ENCODE measurements at places on chromosomes 2 and 18.

- DNase-seq, result no peak
Measured at GRCh38 chr2:112680666-112681101, 34.9 kb downstream of the SLC20A1 start.

GRCh38 chr2:103780088-103780702 lies 1018.4 kb downstream of the TMEM182 start:
- DNase-seq, result no peak

DNA sequence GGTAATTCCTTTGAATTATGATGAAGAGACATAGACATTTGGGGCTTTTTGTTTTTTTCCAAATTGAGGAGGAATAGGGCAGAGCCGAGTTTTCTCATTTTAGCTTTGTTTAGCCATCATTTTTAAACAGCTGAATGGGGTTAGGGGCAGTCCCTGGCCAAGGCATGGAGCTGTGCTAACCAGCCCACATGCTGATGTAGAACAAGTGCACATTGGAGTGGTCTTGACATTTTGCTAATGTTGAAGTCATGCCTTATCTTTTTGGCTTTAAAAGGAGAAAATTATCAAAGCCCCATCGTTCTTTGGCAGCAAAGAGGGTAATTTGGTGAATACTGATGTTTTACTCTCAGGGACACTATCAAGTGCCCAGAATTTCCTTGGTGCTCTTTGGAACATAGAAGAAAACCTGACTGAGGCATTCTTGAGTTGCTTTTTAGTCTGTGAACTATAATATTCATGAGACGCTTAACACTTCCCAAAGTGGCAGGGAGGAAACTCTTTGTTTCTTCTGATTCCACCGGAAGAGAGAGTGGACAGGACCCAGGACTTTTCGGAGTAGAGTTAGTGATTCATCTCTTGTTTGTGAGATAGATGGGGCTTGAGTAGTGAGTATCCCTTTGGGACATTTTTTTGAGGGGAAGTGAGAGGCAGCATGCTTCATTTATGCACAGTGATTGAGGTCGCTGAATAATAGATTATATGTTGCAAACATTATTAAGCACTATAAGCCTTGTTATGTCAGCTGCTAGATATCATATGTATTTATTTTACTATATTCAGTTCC lies 45.0 kb downstream of the MTA3 start:
- no peak for DNase-seq

GRCh38 chr2:145558617-145559350 lies 1038.9 kb upstream of the ZEB2 start:
- DNase-seq, result no peak

- DNase-seq, result no peak
Measured at GRCh38 chr2:112156152-112156986, 18.2 kb downstream of the FBLN7 start.

DNA sequence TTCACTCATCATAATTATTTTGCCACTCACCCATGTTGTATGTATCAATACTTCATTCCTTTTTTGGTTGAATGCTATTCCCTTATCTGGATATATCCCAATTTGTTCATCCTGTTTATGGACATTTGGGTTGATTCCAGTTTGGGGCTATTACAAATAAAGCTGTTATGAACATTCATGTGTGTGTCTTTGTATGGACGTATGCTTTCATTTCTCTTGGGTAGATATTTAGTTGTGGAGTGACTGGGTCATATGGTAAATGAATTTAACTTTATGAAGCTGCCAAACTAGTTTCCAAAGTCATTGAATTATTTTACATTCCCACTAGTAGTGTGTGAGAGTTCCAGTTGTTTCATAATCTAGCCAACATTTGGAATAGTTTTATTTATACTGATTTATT lies 2.7 kb downstream of the FAM228B start:
- no peak for DNase-seq

GRCh38 chr2:36530178-36530982 lies 67.6 kb downstream of the FEZ2 start:
- no peak for DNase-seq
